ENCODE measurements at places on chromosomes 7 and 10.

- DNase-seq, result no peak
Measured at GRCh38 chr7:70178787-70179186, 580.5 kb downstream of the AUTS2 start.

DNA sequence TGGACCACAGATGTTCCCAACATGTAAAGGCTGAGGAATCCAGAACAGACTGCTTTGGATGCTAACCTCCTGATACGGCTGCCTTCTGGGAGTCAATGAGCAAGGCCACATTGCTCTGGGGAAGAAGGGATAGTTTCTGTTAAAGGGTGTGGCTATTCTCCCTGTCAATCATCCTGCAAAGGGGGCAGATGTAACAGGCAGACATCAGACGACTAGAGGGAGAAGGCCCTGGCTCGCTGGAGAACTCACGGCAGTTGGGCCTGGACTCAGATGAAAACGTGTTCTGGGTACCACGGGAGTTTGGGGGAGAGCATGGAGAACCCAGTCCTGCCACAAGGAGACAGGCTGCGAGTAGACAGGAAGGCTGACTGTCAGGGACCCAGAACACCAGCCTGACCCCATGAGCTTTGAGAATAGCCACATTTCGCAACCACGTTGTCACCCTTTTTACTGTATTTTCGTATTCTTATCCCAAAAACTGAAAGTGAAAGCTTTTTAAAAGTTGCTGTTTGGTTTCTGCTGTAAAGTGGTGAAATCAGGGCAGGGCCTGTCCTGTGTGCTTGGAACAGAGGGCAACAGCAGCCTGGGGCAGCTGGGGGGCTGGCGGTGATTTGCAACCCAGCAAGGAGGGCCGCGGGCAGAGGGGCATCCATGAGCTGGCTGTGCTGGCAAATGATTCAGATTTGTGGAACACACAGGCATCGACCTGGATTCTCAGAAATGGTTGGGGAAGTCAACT, 95.3 kb downstream of the MYOF start:
- peak; percentile 20 for DNase-seq

- DNase-seq, result no peak
Measured at GRCh38 chr7:18241543-18242231, 214.0 kb upstream of the PRPS1L1 start.

DNA sequence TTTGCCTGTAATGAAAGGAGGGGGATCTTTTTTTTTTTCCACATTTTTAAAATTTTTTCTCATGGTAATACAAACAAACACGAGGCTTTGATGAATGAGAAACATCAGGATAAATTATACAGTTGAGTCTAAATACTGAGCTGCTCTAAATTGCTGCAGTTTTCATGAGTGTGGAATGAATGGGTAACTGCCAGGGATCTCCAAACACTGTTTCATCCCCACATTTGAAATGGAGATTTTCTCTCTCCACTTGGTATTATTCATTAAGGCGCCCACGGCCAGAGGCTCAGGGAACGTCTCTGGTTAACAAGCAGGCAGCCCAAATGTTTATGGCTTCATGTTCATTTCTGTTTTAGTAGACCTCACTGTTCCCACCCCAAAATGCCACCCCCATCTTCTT, 717.1 kb downstream of the GRID1 start:
- no peak for DNase-seq

- DNase-seq, result no peak
Measured at GRCh38 chr7:93364806-93365205, 132.6 kb downstream of the VPS50 start.

- no peak for DNase-seq
Measured at GRCh38 chr7:103141753-103142404, 7.0 kb downstream of the NAPEPLD start.

DNA sequence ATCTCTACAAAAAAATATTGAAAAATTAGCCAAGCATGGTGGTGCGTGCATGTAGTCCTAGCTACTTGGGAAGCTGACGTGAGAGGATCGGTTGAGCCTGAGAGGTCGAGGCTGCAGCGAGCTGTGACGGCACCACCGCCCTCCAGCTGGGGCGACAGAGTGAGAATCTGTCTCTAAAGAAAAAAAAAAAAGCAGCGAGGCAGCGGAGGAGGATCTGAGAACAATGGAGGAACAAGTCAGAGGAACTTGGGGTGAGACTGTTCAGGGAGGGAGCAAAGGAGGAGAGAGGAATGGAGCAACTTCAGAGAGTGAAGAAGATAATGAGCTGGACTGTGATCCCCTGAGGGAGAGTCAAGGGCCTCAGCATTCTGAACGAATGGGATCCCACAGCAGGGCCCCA, 85.4 kb downstream of the MKX start:
- DNase-seq, result no peak

- DNase-seq, result no peak
Measured at GRCh38 chr10:34526758-34527730, 288.1 kb downstream of the PARD3 start.

DNA sequence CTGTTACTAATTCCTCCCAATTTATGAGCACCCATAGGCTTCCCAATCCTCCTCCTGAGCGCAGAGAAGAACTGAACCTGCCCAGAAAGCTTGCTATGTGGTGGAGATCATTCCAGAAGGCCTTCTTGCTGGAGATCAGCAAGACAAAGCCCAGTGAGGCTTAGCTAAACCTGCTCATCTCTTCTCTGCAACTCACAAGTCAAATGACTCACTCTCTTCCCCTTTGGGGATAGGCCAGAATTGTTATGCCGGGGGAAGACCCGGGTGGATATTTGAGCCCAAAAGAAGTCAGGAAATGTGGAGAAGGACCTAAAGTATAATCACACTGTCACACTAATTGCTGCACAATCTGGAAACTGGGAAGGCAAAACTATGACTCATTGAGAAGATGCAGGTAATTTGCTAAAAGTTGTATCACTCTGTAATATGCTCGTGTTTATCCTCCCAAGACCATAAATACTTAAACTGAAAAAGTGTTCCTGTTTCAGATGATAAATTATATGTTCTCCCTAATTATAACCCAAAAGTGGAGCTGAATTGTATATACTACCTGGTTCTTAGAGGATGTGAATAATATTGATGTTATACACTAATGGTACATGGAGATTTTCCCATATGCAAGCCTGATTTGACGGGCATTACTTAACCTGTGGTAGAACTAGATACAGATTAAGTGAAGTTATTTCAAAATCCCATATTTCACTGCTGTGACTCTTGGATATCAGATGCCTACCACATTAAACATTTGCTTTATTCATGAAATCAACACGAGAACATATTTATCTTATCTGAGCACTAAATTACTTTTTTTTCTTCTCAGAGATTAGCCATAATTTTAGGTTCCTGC, 6.4 kb downstream of the NEBL start:
- DNase-seq, result no peak

DNA sequence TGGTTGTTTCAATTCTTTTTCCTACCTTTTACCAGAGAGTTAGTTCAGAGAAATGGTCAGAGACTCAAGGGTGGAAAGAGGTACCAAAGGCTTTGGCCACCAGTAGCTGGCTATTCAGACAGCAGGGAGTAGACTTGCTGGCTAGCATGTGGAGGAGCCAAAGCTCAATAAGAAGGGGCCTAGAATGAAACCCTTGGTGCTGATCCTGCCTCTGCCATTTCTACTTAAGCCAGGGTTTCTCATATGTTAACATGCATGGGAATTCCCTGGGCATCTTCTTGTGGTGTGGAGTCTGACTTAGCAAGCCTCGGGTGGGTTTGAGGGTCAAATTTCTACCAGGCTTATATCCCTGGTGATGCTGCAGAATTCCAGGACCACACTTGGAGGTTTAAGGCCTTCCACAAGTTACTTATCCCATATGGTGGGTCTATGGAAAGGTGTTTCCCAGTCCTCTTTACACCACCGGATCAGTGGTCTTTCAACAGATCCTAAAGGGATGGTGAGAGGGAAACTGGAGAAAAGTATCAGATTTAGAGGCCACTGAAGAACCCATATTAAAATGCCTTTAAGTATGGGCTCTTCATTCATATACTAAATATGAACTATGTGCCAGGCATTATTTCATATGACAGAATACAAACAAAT, 3.2 kb downstream of the IL6 start:
- no peak for DNase-seq

DNA sequence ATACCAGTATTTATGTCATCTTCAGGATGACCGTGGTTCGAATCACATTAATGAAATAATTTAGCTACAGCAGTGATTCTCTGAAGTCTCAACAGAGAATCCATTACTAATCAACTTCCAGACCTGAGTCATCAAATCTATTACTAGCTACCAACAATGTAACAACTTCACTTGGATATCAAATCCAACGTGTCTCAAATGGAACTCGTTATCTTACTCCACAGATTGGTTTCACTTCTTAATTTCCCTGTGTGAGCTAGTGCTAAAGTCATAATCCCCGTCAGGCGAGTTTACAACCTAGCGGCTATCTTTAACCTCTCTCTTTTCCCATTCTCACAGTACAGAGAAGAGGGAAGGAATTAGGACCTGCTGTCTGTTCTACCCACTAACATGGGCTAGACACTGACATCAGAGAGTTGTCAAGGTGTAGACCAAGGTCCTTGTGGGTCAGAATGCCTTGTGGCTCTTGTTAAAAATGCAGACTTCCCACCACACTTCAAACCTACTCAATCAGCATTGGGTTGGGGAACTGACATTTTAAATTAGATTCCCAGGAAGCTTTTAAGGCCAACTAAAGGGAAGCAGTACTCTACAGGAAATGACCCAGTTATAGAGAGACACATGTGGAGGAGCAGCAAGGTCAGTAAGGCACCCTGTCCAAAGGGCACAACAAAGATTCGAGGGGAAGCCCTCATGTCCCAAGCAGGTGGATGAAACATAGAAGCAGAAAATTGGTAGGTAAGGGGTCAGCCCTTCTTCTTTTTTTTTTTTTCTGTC, 57.3 kb upstream of the GSAP start:
- DNase-seq, result no peak

DNA sequence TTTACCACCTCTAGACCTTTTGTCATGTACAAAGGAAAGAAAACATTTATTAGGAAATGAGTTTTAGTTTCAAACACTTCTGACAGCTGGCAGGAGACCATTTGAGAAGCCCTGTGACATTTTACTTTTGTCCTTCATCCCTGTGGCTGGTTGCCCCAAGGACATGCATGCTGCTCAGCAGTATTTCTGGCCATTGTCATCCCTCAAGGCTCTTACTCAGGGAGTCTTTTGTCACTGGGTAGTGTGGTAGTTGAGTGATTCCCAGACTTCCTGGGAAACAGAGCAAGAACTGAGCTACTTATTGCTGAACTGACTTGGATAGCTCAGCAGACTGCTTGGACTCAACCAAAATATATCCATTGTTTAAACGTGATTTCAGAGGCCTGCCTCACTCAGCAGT, 142.8 kb downstream of the LRRC4 start:
- no peak for DNase-seq

DNA sequence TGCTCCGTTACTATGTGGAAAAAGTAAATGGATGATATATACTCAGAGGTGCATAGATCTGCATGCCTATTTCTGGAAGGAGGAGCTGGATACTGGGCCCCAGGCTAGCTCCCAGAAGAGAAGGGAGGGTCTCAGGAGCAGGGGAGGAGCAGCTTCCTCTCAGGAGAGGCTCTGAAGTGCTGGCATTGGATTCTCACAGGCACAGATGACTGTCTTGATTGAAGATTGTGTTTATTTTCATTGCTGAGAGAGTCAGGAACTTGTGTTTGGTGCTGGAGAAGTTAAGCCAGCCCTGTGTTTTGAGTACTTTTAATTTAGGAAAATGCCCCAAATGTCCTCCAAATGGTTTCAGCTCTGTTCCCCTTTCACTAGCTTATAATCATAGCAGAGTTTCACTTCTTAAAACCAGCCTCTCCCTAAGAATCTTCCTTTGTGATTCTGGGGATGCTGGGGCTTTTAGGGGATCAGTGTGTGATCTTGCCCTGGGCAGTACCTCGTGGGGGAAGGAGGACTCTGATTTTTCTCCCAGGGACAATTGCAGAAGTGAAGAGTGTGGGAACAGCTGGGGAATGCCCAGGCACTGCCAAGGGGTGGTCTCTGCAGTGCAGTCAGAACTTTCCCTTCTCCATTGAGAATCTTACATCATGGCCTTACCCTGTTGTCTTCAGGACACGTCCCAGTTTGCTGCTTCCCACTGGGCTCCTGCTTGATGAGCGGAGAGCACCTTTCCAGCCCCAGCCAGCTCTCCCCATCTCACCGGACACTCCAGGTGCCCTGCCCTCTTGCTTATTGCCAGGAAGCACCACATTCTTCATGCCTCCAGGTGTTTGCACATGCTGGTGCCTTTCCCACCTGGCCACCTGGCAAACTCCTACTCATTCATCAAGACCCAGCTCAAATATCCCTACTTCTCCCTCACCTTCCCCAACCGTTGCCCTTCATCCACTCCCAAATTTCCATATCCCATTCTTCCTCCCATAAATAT, 102.8 kb downstream of the ARHGAP22 start:
- DNase-seq, result peak; percentile 7

- no peak for DNase-seq
Measured at GRCh38 chr10:51666456-51666855, 32.9 kb downstream of the CSTF2T start.

DNA sequence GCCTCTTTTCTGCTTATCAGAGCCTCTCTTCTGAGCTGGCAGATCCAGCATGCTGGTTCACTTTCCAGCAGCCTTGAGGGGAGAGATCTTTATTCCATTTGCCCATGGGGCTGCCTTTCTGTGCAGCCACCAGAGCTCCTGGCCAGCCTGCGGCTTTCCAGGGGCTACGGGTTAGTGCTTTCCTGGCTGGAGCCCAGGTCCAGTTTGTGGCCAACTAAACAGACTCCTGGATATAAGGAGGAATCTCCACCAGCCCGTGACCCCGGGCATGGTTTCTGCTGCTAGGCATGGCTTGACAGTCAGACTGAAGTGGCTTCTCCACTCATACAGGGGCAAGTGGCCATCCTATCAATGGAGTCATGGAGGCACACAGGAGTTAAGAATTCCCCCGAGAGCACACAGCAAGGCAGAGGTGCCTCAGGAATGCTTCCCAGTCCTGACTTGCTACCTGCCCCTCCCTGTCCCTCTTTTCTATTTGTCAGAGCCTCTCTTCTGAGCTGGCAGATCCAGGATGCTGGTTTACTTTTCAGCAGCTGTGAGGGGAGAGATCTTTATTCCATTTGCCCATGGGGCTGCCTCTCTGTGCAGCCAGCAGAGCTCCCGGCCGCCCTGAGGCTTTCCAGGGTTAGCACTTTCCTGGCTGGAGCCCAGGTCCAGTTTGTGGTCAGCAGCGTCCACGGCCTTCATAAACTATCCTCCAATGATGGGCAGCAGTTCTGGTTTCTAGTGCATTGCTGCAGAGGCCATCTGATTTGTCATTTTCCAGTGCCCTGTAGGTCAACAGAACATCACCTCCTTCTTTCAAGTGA, 35.9 kb downstream of the TSPAN15 start:
- DNase-seq, result no peak
